ENCODE measurements at places on chromosomes 16 and 17. TPM values are rescaled to one million over a fixed set of nuclear protein-coding genes. Genes with fewer than 3 reads are reported as not detected.
A peak's percentile ranks its signal among the peaks of the same experiment; 100 is the strongest.

DNA sequence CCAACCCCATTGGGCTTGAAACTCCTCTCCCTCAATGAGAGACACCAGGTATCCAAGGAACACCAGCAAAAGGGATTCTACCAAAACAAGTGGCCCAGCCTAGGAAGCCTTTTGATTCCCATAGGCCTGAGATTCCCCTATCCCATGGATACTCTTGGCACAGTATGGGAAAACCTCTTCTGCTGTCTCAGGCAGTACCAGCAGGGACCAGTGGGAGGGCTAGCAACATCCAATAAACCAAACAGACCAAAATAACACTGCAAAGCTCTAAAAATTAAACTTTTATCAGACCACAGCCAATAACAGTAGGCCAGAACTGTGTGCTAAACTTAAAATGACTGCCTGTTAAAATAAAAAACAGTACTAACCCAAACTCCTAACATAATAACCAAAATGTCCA, 153.9 kb upstream of the CES5A start:
- no peaks in the 10 kb centered on the region for H3K4me1 ChIP-seq
- no peak overlapping the region for H3K4me3 ChIP-seq
- no peak overlapping the region for H3K27ac ChIP-seq
- peak; percentile 53 for DNase-seq
- H3K27me3 ChIP-seq, result peaks cover 35% of the 10 kb centered on the region

- no peaks in the 10 kb centered on the region for H3K36me3 ChIP-seq
- no peak overlapping the region for H3K4me3 ChIP-seq
- H3K27me3 ChIP-seq, result no peaks in the 10 kb centered on the region
- H3K27ac ChIP-seq, result peak overlapping the region; percentile 52
These were observed 10.2 kb downstream of the CDH5 start for GRCh38 chr16:66376577-66377305.

DNA sequence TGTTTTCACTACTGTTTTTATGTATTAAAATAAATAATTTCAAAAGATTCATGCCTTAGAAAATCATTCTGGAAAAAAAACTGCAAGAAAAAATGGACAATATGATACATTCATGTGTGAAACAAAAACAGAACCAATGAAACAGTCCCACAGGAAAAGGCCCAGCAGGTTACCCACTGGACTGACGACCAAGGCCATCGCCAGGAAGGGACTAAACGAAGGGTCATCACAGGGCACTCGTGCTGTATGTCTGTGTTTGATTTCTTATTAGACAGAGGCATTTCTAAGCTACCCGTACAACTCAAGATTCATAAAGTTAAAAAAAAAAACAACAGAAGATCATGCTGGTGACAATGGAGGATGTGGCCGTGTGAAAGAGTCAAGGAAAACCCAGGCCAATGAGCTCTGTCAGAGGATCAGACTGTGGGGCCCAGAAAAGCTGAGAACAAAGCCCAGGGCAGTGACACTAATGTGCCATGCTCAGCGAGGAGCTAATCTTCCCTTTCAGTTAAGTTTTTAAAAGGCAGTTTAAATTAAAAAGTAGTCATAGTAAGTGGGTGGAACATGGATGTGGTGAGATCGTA, 31.8 kb downstream of the NSMCE1 start:
- no peaks in the 10 kb centered on the region for H3K27me3 ChIP-seq
- H3K4me1 ChIP-seq, result no peaks in the 10 kb centered on the region
- peak overlapping the region; percentile 52 for H3K27ac ChIP-seq
- no peak for DNase-seq
- H3K36me3 ChIP-seq, result no peaks in the 10 kb centered on the region

DNA sequence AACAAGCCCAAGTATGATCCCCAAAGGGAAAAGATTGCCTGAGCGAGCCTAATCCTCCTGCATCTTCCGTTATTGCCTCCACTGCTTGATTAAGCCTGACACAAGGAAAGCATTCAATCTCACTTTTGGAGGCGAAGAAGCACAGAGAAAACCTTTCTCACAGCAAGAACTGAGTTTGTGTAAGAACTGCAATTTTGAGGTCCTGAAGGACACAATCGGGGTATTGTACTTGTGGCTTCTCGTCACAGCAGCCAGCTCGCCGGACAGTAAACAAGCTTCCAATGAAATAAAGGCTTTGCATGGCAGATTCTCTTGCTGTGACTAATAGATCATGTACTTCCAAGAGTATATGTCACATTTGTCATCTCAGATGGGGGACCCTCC, 18.7 kb upstream of the FOXF1 start:
- peaks cover 100% of the 10 kb centered on the region for H3K27me3 ChIP-seq
- H3K36me3 ChIP-seq, result no peaks in the 10 kb centered on the region
- no peak overlapping the region for H3K27ac ChIP-seq
- no peak overlapping the region for H3K4me3 ChIP-seq

DNA sequence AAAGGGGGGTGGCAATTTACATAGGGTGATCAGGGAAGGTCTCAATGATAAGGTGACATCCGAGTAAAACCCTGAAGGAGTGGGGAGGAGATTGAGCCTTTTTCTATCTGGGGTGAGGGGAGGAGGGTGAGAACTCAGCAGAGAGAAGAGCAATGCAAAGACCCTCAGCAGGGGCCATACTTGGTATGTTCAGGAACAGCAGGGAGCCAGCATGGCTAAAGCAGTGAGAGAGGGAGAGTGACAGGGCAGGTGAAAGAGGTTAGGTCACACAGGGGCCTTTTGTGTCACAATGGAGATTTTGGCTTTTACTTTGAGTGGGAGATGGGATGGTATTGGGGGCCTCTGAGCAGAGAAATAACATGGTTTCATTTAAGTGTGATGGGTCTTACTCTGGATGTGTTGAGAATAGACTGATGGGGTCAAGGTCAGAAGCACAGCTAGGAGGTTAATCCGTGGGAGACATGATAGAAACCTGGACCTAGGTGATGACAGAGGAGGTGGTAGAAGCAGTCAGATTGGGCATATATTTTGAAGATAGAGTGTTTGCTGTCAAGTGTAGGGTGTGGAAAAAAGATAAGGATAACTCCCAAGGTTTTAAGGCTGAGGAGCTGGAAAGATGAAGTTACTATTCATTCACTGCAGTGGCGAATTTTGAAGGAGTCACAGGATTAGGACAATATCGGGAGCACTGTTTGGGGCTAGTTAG, 6.2 kb downstream of the SP2 start:
- H3K4me1 ChIP-seq, result peaks cover 12% of the 10 kb centered on the region
- H3K36me3 ChIP-seq, result no peaks in the 10 kb centered on the region
- H3K27ac ChIP-seq, result no peak overlapping the region
- peak; percentile 97 for DNase-seq

DNA sequence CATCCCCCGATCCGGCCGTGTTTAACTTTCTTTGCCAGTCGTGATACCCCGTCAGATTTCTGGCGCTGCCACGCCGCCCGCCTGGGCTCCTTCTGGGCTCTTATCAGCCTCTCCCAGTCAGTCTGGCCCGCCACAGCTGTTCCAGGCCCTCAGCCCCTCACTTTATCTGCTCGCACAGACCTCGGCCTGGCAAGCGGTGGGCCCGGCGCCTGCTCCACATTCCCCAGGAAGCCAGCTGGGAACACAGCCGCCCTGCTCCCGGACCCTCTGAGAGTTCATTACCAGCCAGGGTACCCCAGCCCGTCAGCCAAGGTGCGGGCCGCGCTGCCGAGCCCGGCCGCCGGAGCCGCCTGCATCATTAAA, 157.5 kb downstream of the ZNF423 start:
- no peak overlapping the region for H3K4me3 ChIP-seq
- peak; percentile 79 for DNase-seq

DNA sequence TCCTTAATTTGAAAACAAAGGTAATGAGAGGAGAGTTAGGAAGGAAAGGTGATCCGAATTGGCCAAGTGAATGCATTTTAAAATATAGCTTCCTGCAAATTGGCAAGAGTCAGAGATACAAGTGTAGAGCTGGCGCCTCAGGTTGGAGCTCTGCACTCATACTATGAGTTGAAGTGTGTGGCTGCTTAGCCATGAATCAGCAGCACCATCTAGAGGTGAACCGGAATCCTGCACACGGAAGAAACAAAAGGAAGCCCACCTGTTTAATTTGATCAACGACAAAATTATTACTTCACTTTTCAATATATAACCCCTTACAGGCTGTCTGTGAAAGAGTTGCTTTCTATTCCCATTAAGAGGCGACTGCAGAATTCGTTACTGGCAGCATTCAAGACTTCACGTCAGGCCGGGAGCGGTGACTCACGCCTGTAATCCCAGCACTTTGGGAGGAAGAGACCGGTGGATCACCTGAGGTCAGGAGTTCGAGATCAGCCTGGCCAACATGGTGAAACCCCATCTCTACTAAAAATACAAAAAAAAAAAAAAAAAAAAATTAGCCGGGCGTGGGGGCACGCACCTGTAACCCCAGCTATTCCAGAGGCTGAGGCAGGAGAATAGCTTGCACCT, 1253.7 kb upstream of the CDH8 start:
- no peaks in the 10 kb centered on the region for H3K36me3 ChIP-seq
- H3K4me1 ChIP-seq, result no peaks in the 10 kb centered on the region
- no peaks in the 10 kb centered on the region for H3K27me3 ChIP-seq
- no peak overlapping the region for H3K27ac ChIP-seq
- H3K4me3 ChIP-seq, result no peak overlapping the region

Gene ITGAL
- not detected for total RNA-seq

Gene ASB16
- total RNA-seq, result 0.56 TPM

Gene EVPLL
- not detected for total RNA-seq
